ENCODE measurements at places on chromosomes 5 and 9. TPM values are rescaled to one million over a fixed set of nuclear protein-coding genes. Genes with fewer than 3 reads are reported as not detected.

The SMIM33 gene
- total RNA-seq: not detected

The CCNH gene
- total RNA-seq: 125 TPM

The PCDHA1 gene
- total RNA-seq: 0.42 TPM

The MZB1 gene
- not detected for total RNA-seq

The NMUR2 gene
- total RNA-seq: 0.30 TPM

The GRXCR2 gene
- total RNA-seq: not detected

The EFNA5 gene
- total RNA-seq: 4.1 TPM

All from Daoy (cell line).